ENCODE measurements at places on chromosomes 16 and 17.

- no peak for ATAC-seq
Measured at GRCh38 chr16:54538276-54538675, 251.7 kb upstream of the IRX3 start.

DNA sequence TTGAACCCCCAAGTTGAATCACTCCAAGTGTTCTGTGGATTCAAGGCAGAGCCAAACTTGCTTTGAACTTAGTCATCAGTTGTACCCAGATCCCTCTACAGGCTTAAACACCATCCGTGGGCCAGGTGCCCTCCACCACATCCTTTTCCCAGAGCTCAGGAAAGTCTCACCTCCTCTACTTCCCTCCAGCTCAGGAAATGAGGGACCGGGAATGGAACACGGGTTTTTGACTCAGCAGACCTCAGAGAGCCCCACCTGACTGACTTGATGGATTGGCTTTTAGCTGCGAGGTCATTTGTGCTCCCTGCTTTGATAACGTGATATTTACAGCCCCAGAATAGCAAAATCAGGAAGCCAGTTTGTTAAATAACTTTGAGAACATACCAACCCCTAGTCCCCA lies 20.1 kb downstream of the GID4 start:
- ATAC-seq, result no peak

GRCh38 chr16:2022723-2023091 lies 3.1 kb downstream of the NPW start:
- peak; percentile 37 for ATAC-seq

GRCh38 chr16:74304164-74304834 lies 7.7 kb downstream of the PSMD7 start:
- no peak for ATAC-seq
